ENCODE measurements at places on chromosomes 5 and 9. TPM values are rescaled to one million over a fixed set of nuclear protein-coding genes. Genes with fewer than 3 reads are reported as not detected.

Gene HTR1A
- total RNA-seq, result not detected

Gene PCDHGB5
- total RNA-seq, result not detected

Gene SPATA31E1
- not detected for total RNA-seq

Gene FOXD4L6
- not detected for total RNA-seq

Gene FLT4
- 1.7 TPM for total RNA-seq

Gene PCDHGA2
- not detected for total RNA-seq

Gene NIM1K
- total RNA-seq, result 0.50 TPM

Measured in activated CD8-positive, alpha-beta memory T cell treated with anti-CD3 and anti-CD28 coated beads, Interleukin-2, amount 10 ng/mL, durations not matched to agents 7 days and 5 days (primary cell).